ENCODE measurements at places on chromosomes 3 and 15.

DNA sequence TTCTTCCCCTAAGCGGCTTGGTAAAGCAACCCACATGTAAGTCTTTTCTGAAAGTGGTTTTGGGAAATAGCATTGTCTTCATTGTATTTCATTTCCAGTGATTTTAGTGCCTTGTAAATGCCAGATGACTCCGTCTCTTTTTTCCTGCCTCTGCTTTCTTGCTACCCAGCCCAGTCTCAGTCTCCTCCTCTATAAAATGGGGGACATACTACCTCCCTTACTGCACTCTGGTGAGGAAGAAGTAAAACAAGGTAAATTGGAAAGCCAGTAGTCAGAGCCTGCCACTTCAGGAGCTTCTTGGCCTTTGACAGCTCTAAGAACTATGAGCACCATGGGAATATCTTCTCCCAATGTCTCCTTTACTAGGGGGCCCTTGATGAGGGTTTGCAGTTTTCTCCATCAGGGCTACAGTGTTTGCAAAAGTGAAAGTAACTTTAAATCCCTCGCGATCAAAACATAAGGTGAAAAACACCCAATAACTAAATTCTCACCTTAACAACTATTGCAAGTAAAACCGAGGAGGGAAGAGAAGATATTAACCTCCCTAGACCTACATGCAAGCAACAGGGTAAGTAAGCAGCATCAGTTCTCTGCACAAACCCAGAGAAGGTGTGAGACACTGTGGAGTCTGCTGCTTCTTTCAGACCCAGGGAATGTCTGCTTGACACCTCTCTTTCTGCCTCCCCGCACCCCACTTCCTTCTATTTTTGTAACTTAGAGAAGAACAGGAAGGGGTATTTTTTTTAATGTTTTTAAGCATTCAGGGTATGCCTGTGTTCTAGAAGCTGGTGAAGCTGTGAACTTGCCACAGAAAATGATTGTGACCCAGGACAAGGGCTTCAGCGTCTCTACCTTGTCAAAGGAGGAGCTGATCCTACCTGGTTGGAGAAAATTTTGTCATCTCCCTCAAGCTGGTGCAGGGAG is 159.1 kb upstream of the EOMES start:
- no peak for DNase-seq

- DNase-seq: no peak
Observed at GRCh38 chr3:144957398-144958101, 985.9 kb downstream of the DIPK2A start.

GRCh38 chr3:13016083-13016720 is 57.0 kb downstream of the IQSEC1 start:
- DNase-seq: no peak

DNA sequence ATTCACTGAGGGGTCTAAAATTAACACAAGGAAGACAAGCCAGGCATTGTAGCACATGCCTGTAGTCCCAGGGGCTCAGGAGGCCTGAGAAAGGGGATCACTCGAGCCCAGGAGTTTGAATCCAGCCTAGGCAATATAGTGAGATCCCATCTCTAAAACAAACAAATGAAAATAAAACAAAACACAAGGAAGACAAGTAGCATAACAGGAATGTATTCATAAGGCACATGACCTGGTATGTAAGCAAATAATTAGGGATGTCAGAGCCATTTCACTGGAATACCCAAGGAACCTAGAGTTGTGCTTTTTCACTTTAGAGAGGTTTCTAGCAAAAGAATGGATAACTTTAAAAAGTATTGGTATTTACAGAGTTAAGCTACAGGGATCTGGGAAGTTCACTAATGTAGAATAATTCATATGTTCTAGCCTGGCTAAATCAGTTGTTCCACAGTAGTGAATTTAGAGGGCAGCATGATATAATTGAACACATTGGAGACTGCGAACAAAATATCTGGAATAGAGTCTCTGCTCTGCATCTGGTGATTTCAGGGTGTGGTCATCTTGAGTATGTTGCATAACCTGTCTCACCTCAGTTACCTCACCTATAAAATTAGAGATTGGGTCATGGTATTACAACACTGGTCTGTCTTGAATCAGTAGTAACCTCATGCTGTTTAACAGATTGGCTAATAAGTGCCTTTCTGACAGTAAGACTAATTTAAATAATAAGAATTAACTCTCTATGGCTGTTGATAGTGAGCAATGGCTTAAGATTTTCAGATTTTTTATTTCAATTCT is 9.3 kb downstream of the GRAMD1C start:
- DNase-seq: no peak

GRCh38 chr15:82805994-82806406 is at the start of gene FSD2:
TSS of gene FSD2 (minus strand) at chr15:82806069. CDS start at chr15:82787390, 18,679 bp downstream.
- no peak for DNase-seq

- no peak for DNase-seq
Observed at GRCh38 chr15:52683580-52683979, 4.4 kb upstream of the ATOSA start.

GRCh38 chr15:28876131-28876844 is 9.5 kb upstream of the APBA2 start:
- DNase-seq: no peak
